ENCODE measurements at places on chromosomes 4 and X.

- DNase-seq: no peak
These were observed 222.3 kb downstream of the CPE start for GRCh38 chr4:165600959-165601683.

DNA sequence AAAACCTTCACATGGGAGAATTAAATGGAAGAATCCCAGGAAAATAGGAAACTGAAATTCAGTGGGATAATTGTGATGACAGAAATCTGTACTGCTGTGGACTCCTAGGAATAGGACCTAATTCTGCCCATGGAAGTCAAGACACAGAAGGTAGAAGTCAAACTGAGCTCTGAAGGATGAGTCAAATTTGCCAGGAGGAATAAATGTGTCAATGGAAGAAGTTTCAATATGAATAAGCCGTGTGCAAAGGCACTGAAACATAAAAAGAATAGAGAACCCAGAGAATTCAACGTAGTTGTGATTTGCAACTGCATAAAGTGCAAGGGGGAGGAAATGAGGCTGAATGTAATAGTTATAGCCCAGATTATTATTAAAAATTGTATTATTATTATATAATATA lies 11.6 kb downstream of the ENAM start:
- DNase-seq: no peak

- DNase-seq: no peak
These were observed 44.5 kb downstream of the MGST2 start for GRCh38 chr4:139710073-139710472.

DNA sequence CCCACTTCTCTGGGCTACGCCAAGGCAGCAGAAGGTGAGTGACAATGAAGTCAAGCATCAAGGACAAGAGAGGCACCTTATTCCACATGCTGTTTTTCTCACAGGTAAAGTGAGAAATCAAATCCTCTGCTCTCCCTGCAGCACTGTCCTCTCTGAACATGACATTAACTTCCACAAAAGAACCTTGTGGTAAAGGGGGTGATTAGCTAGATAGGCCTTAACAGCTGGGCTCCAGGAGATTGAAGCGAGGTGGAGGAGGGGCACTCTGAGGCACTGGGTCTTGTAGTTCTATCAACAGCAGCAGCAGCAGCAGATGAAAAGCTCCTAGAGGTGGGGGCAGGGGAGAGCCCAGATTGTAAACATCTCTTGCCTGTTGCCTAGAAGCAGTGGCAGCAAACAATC lies 96.8 kb upstream of the CXXC4 start:
- DNase-seq: peak; percentile 96

DNA sequence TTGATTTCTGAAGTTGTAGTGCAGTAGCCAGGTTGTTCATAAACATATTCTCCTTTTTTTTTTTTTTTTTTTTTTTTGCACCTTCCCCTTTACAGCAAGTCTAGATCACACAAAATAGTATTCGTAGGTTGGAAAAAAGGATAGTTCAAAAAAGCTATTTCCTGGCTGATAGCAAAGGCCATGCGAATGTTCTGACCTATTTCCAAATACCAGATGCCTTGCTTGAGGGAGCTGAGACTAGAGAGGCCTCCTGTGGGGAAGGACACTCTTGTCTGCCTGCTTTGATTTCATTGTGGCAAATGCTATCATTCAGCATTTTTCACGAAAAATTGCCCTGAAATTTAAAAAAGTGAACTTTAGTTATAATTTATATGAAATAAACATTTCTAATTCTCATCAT lies 111.4 kb downstream of the MAD2L1 start:
- DNase-seq: no peak

DNA sequence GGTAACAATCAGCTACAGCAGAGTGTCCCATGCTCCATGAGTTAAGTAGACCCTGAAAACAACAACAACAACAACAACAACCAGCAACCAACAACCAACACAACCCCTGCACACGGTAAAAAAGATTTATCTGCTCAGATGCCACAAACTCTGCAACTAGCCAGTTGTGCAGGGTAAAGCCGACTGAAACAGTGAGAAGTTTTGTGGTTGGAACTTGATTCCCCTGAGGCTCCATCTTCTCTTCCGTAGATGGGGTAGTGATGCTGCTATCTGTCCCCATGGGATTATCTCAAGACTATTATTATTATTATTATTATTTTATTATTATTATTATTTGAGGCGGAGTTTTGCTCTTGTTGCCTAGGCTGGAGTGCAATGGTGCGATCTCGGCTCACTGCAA lies 50.6 kb upstream of the RAPGEF2 start:
- DNase-seq: no peak

DNA sequence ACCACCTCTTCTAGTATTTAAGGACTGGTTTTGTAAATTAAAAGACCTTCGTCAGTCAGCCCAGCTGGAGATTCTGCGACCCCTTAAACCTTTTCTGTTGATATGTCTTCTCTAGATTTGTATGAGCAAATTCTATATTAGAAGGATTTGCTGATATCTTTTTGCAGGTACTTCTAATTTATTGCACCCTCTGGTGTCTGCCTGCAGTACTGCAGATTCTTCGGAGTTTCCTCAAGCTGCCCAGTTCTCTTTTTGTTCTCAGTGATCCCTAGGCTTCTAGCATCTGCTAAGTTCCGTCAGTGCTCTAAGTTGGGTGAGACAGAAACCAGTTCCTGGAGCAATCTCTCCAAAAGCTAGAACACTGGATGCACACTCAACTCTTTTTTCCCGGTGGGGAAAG lies 545.2 kb downstream of the C4orf33 start:
- no peak for DNase-seq

GRCh38 chr4:20698382-20698781 lies 1.9 kb upstream of the PACRGL start:
- DNase-seq: no peak

GRCh38 chrX:129833153-129833990 lies 10.3 kb downstream of the ZDHHC9 start:
- no peak for DNase-seq

DNA sequence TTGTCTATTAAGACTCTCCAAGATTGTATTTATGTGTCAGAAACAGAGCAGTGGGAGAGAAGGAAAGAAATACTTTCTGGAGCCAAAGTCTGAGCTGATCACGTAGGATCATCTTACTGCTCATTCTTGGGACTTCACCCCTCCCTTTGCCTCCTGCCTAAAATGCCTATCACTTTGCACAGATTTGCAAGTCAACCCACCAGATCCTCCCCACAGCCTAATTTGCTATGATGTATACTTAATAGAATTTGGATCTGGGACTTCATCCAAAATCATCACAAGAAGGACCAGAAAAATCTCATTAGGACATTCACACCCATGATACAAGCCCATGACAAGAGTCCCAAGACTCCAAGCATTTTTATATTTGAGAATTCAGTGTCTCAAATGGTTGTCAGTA lies 290.2 kb downstream of the FBXW7 start:
- no peak for DNase-seq

DNA sequence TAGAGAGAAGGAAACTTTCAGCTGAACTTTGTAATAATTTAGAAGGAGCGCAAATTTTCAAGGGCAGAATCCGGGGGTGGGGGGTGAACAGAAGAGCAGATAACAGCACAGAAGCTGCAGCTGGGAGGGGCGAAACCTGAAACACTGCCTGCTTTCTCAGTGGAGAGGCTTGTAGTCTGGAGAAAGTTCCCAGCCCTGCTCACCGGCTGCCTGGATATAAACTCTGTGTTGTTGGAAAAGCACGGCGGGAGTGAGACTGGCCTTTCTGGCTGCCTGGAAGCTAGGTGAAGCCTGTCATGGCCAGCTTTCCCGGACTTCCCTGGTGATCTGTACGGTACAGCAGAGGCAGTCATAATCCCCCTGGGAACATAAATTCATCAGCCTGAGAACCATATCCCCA lies 1352.1 kb upstream of the DIAPH2 start:
- no peak for DNase-seq

DNA sequence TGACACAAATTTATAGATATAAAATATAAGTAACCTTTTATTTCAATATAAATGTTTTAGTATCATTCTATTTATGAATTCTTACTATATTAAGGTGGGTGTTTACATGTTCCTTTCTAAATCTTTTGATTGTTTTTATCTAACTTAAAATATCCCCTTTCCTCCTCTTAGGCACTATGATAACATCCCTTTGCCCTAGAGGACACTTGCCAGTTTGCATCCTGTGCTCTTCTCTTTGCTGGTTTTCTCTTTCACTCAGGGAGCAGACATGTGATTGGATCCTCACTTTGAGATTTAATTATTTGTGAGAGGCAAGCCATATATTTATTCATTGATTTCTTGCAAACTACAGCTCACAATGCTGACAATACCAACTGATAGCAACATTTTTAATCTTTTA lies 16.2 kb downstream of the LRIT3 start:
- DNase-seq: no peak

- DNase-seq: no peak
These were observed 16.0 kb downstream of the SCLT1 start for GRCh38 chr4:129077326-129077725.

- no peak for DNase-seq
These were observed 82.0 kb upstream of the SPANXB1 start for GRCh38 chrX:140920416-140920815.

GRCh38 chr4:110449947-110450346 lies 26.0 kb upstream of the ENPEP start:
- no peak for DNase-seq

DNA sequence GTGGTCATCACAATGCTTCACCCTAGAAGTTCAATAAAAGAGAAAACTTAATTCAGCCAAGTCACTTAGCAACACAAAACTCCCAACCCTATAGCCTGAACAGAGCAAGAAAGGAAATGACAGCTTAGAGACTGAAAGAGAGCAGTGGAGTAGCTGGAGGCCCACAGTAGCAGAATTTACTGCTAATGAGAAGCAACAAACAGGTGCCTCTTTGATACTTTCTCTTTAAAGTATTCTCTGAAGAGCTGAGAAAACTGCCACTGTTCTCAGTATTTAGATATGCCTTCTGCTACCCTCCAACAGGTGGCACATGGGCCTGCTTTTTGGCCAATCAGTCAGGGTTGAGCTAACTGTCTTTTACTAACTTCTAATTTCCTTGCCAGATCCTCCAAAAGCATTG lies 240.0 kb downstream of the GPC3 start:
- DNase-seq: no peak

DNA sequence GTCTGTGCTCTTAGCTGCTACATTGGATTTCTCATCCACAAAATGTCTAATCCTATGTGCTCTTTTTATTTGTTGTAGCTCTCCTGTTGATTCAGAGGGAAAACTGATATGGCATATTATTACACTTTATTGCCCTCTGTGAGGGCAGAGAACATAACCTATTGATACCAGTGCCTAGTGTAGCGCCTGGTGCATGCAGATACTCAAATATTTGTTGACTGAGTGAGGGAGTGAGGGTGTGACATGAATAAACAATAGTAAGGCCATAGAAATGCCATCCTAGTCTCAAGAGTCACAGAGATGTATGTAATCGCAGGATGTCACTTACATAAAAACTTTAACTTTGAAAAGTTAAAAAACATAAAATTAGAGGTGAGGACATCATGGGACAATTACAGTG lies 159.1 kb downstream of the SHROOM3 start:
- DNase-seq: no peak

DNA sequence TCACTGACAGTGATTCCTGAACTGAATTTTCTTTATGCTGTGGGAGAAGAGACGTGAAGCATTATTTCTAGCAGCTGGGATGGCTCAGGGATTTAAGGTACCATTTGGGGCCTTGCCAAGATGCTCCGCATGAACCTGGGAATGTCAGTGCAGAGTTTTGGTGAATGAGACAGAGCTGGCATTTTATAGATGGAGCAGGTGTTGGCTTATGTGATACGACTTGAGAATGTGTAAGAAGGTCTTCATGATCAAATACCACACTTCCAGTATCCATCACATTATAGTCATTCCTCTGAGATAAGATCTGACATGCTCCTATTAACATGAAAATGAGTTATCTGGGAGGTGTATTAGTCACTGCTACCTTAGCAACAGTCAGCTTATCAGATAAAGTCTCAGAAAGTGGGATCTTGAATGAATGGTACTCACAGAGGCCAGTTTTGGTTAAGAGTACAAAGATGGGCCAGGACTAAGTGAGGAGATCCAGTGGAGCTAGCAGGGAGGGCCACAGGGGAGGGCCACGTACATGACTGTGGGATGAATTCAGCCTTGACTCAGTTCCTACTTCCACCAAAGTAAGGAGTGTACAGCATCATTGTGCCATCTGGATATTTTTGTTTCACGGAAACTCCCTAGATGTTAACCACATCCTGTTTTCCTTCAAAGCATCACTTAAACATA lies 116.7 kb downstream of the SPCS3 start:
- no peak for DNase-seq

GRCh38 chrX:10106806-10107205 lies 50.0 kb upstream of the CLCN4 start:
- DNase-seq: no peak

- no peak for DNase-seq
These were observed 12.4 kb downstream of the PSAPL1 start for GRCh38 chr4:7422151-7422897.

Data from NCI-H1092 (cell line).